CD4-positive, alpha-beta memory T cell (primary cell): ENCODE measurements at places on chromosomes 5 and 9.

DNA sequence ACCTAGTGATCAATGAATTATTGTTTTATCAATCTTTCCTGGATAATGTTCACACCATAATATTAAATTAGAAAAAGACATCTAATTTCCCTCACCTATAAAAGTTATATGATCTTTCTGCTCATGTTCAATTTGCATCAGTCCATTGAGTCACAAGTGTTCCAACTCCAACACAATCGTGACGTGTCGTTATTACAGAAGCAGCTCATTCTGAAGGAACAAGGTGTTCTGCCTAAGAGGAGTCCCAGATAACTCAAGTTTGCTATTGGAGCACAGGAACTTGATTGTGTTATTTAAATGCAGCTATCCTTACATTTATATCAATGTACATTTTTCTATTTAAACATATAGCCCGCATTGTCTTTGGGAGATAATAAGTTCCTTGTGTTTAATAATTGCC is 30.6 kb downstream of the ATPSCKMT start:
- DNase-seq, result no peak

GRCh38 chr5:156762771-156763170 is 87.3 kb upstream of the PPP1R2B start:
- DNase-seq, result no peak

DNA sequence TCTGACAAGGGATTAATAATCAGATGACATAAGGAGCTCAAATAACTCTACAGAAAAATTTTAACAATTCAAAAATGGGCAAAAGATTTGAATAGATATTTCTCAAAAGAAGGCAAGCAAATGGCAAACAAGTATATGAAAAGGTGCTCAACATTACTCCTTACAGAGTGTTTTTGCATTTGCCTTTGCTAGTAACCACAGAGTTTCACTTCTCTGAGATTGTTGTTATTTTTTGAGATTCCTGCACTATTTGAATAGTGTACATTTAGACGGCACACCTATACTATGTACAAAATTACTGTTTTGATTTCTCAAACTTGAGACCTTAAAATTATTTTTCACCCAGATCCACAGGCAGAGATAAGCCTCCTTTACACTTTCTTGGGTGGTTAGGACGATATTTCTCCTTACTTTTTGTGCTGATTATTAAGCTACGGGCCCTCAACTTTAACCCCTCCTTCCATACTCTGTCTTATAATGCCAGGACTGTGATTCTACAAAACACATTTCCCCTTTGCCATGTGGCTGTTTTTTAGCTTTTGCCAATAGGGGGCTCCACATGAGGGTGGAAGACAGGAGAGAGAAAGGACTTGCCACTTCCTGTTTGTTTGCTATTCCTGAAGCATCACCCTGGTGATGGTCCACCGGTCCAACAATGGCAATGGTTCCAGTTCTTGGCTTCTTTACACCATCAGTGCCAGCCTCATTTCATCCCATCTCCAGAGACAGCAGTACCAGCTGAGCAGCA is 65.0 kb upstream of the DAP start:
- DNase-seq, result no peak

DNA sequence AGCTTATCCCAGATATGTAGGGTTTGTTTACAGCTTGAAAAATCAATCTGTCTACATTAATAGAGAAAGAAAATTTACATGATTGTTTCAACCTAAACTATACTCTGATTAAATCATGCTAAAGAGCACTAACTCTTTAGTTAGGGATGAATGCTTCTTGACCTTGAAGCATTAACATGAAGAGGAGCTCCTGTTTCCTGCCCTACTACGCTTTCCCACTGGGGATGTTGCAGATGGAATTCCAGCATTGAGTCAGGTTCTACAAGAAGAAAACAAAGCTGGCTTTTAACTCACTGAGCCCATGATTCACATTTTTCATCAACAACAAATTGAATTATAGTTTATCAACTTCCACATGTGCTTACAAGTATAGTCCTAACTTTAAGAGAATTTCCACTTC is 471.3 kb downstream of the TMEM232 start:
- DNase-seq, result no peak

GRCh38 chr9:76697554-76697953 is 66.7 kb upstream of the PCA3 start:
- no peak for DNase-seq

- DNase-seq, result no peak
Measured at GRCh38 chr9:134885679-134886412, 5.2 kb downstream of the FCN2 start.

- DNase-seq, result no peak
Measured at GRCh38 chr9:86093788-86094555, 5.4 kb downstream of the GOLM1 start.

GRCh38 chr5:155839251-155840037 is 487.5 kb upstream of the SGCD start:
- DNase-seq, result no peak

DNA sequence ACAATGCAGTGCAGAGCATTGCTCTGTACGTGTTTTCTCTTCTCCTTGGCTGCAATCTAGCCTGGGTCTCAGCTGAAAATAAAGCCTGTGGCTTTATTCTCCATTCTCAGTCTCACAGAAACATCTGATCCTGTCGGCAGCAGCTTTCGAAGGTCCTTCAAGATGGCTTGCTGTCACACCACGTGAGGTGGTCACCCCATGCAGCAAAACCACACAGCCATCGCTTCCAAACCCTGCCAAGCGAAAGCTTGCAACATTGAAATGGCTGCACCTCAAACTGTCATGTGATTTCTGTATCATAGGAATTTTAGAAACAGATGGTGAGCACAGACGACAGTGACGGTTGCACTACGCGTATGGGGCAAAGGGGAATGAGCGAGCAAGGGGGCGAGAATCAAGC is 98.5 kb upstream of the SMARCA2 start:
- no peak for DNase-seq

GRCh38 chr5:11904265-11904906 is at the start of gene CTNND2:
CTNND2 (minus strand) TSS chr5:11904446; CDS start chr5:11903853, 593 bp downstream.
- no peak for DNase-seq
